Suprapubic skin (tissue), 4 donors: ENCODE measurements at places on chromosomes 1 and 21.

GRCh38 chr1:171645553-171646248 lies 6.8 kb downstream of the MYOC start:
- peak overlapping the region; percentile 54 for H3K27ac ChIP-seq
- no peaks in the 10 kb centered on the region for H3K36me3 ChIP-seq
- DNase-seq = no peak
- peaks cover 20% of the 10 kb centered on the region for H3K4me1 ChIP-seq

DNA sequence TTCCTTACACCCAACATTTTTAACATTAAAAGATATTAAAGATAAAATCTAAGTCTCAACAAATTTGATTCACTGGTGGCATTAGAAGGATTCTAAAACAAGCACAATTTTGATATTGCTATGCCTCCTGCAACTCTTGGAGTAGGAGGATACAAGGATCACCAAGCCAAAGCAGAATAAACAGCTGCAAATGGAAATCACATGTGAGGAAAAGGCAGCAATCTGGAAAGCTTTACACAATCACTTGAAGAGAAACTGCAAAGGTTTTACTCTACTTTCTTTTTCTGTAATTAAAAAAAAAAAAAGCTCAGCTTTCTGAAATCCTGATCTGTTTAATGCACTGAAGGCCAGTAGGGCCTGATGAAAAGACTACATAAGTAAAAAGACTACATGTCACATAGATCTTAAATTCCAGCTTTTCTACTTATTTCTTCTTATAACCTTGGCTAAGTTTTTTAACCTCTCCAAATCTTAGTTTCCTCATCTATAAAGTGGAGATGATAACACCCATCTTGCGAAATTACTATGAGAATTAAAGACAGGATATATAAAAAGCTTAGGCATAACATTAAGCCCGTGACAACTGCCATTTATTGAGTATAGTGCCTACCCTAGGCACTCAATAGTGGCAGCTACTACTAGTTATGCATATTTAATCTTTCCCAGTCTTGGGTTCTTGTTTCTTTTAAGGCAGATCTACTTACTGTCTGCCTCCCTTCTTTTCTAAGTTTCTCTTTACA lies 73.5 kb downstream of the EPS15 start:
- no peak overlapping the region for H3K4me3 ChIP-seq
- H3K27me3 ChIP-seq = no peaks in the 10 kb centered on the region
- DNase-seq = no peak
- peaks cover 39% of the 10 kb centered on the region for H3K36me3 ChIP-seq
- peaks cover 2% of the 10 kb centered on the region for H3K4me1 ChIP-seq
- no peak overlapping the region for H3K27ac ChIP-seq

- no peak for DNase-seq
- H3K4me1 ChIP-seq = no peaks in the 10 kb centered on the region
- H3K4me3 ChIP-seq = no peak overlapping the region
- H3K27me3 ChIP-seq = no peaks in the 10 kb centered on the region
- H3K27ac ChIP-seq = no peak overlapping the region
These were observed 19.3 kb upstream of the ACTA1 start for GRCh38 chr1:229452956-229453801.

GRCh38 chr1:195740862-195741261 lies 867.4 kb downstream of the KCNT2 start:
- no peak overlapping the region for H3K4me3 ChIP-seq
- no peaks in the 10 kb centered on the region for H3K36me3 ChIP-seq
- no peak for DNase-seq

- DNase-seq = no peak
- peak within 1 kb of the TSS; percentile 96 for H3K4me3 ChIP-seq
- H3K4me1 ChIP-seq = peaks cover 55% of the 10 kb centered on the region
- peak within 1 kb of the TSS; percentile 99 for H3K27ac ChIP-seq
- H3K36me3 ChIP-seq = no peaks in the 10 kb centered on the region
These were observed at the start of gene HDGF for GRCh38 chr1:156751451-156751756. TSS of gene HDGF (minus strand) at chr1:156751675. CDS start at chr1:156751429, 246 bp downstream.

- H3K4me3 ChIP-seq = no peak overlapping the region
- H3K36me3 ChIP-seq = no peaks in the 10 kb centered on the region
- no peak overlapping the region for H3K27ac ChIP-seq
- DNase-seq = no peak
- no peaks in the 10 kb centered on the region for H3K4me1 ChIP-seq
- peaks cover 3% of the 10 kb centered on the region for H3K27me3 ChIP-seq
These were observed 435.4 kb downstream of the MATN1 start for GRCh38 chr1:30287976-30288375.

- peaks cover 81% of the 10 kb centered on the region for H3K4me1 ChIP-seq
- peak overlapping the region; percentile 80 for H3K4me3 ChIP-seq
- no peak for DNase-seq
- peak overlapping the region; percentile 95 for H3K27ac ChIP-seq
- no peaks in the 10 kb centered on the region for H3K36me3 ChIP-seq
These were observed 2.7 kb downstream of the IFFO2 start for GRCh38 chr1:18953731-18954231.

DNA sequence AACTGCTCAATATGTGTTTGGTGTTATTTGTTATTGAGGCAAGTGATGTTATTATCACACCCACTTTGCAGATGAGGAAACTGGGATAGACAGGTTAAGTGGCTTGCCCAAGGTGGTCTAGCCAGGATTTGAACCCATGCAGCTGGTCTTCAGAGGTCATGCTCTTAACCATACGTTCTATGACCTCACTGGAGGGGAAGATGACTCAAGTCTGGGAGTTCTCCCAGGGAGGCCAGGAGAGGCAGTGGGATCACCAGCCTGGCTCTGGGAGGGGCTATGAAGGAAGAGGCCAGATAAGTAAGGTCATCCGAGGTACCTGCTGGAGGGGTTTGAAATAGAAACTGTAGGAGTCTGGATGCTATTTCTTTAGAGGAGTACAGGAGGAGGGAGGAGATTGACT lies 95.3 kb downstream of the NAV1 start:
- H3K27ac ChIP-seq = no peak overlapping the region
- H3K4me3 ChIP-seq = no peak overlapping the region
- no peak for DNase-seq
- peaks cover 11% of the 10 kb centered on the region for H3K4me1 ChIP-seq
- no peaks in the 10 kb centered on the region for H3K27me3 ChIP-seq

DNA sequence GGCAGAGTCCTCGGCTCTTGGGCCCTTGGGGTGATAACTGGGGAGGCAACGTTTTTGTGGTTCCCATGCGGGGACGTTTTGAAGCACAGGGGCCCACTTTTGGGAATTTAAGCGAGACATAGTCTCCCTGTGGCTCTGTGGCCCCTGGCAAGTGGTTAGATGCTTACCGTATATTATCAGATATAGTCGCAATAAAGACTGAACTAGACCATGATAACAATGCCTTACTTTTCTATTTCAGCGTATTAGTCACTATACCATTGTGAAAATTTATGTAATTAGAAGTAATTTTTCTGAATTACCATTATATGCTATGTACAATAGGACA lies 538 bp upstream of the RCAN1 start:
- no peaks in the 10 kb centered on the region for H3K27me3 ChIP-seq
- H3K4me1 ChIP-seq = peaks cover 28% of the 10 kb centered on the region
- H3K27ac ChIP-seq = peak overlapping the region; percentile 92
- no peak for DNase-seq

DNA sequence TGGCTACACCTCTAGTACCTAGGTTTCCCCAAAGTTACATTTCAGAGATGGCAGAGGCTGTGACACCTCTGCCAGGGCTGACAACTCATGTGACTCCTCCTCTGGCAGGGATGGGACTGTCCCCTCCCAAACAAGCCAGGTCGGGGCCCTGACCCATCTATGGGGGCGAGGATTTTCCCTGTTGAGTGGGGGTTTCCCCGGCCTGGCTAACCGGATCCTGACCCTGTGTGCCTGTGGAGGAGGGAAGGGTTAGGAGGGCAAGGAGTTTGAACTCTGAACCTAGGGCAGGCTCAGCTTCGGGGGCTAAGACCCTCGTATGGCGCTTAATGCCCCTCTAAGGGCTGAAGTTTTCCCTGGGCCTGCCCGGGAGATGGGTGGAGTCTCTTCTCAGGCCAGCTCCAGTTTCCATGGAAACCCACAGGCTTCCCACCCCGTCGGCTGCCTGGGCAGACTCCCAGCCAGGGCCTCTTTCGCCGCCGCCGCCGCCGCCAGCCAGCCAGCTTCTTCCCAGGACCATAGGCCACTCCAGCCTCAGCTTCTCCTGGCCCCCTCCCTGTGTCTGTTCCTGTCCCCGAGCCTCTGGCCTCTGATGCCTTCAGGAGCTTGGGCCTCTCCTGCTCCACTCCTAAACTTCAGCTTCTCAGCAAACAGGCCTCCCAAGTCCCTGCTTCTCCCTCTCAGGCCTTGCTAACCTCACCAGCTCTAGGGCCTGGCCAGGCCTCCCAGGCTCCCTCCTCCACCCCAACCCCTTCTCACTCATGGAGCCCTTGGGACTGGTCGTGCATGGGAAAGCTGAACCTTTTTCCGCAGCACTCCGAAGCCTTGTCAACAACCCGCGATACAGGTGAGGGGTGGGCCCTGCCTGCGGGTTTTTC lies at the start of gene BTBD19:
TSS of gene BTBD19 (plus strand) at position 461 of the 875 bp plus-strand sequence. CDS start at position 759, 298 bp downstream.
- peak; percentile 93 for DNase-seq
- H3K27ac ChIP-seq = peak within 1 kb of the TSS; percentile 94
- H3K36me3 ChIP-seq = peaks cover 32% of the 10 kb centered on the region

DNA sequence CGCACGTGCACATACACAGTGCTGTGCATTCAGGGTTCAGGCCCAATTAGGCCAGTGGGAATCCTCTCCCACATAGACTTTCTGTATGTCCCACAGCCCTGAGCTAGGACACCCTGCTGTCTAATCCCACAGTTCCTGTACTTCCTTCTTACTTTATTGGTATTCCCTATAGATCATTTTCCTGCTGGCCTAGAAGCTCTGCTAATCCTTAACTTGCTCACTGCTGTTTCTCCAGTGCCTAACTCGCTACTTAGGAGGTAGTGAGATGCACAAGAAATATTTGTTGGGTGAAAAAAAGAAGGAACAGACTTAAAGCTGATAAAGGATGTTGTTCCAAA lies 34.1 kb upstream of the FHAD1 start:
- DNase-seq = no peak
- no peak overlapping the region for H3K4me3 ChIP-seq
- H3K27me3 ChIP-seq = no peaks in the 10 kb centered on the region
- peaks cover 20% of the 10 kb centered on the region for H3K4me1 ChIP-seq

DNA sequence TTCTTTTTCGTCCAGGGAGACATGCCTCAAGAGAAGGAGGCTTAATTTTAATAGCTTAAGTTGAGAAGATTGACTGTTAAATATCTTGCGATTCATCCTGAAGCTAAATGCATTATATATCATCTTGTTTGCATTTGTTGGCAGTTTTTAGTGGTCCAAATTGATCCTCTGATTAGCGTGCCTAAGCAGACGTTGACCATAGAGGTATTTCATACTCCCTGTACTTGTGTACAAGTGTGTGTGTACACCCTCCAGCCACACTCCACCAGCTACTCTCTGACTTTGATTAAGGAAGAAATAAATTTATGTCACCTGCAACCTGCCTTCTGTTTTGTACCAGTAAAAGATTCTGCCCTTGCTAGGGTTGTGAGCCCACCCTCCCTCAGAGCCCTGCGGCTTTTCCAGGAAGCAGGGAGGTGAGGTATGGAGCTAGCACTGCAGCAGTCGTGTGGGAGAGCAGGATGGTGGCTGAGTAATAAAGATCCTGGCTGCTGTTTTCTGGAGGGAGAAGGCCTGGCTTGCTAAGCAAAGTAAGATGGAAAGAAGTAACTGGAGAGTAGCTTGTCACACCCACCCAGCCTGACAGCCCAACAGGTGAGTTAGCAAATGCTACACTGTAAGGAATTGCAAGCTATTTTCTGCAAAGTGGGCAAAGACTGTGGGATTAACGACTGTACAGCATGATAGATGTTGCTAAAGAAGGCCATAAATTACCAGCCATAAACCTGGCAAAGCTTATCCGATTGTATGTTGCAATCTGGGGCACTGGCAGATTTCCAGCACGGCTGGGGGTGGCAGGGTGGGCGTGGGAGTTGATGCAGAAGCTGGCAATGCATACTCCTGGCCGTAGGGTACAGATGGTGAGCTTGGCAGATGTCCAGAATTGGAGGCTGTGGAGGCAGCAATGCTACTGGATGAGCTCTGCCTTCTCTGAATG lies 170.2 kb downstream of the TNR start:
- H3K4me1 ChIP-seq = no peaks in the 10 kb centered on the region

- no peak for DNase-seq
- H3K36me3 ChIP-seq = no peaks in the 10 kb centered on the region
- H3K27me3 ChIP-seq = peaks cover 30% of the 10 kb centered on the region
- H3K4me3 ChIP-seq = no peak overlapping the region
- no peak overlapping the region for H3K27ac ChIP-seq
These were observed 108.0 kb downstream of the PTPRU start for GRCh38 chr1:29344336-29344735.

DNA sequence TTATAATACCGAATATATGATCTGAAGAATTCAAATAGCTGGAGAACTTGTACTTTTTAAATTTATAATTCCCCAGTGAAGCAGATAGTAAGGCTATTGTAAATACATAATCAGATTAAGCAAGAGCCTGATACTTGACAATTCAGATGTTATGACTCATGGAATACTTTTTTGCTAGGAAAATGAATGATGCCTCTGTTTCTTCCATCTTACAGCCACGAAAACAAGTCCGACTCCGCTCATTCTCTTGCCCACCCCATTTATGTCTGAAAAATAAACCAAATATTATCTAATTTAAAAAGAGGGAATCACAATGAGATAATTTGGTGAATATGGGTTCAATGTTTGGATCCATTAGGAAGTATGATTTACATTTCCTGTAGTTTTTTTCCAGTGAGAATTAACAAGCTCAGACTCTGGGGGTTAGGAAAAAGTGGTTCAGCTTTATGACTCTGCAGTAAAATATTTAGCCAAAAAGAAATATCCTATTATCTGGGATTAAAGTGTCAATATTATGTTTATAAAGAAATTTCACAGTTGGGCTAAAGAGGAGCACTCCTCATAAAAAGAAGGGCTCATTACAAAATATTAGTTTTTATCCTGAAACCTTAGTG lies 50.4 kb upstream of the DAB1 start:
- no peaks in the 10 kb centered on the region for H3K4me1 ChIP-seq
- no peaks in the 10 kb centered on the region for H3K27me3 ChIP-seq
- H3K4me3 ChIP-seq = no peak overlapping the region
- DNase-seq = no peak
- H3K36me3 ChIP-seq = no peaks in the 10 kb centered on the region

DNA sequence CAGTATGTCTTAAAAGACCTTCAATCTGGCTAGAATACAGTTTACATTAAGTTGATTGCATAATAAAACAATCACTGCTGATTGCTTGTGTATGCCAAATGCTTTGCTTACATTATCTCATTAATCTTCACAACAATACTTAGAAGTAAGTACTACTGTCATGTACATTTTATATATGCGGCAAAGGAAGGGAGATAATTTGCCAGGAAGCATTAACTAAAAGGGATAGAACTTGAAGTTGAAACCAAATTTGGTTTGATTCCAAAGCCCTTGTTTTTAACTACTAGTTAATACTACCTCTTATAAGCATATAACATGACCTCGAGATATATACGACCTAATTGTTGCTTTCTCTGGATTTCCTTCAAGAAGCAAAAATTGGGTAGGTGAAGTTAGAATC lies 155.8 kb downstream of the NTMT2 start:
- H3K4me3 ChIP-seq = no peak overlapping the region
- H3K27me3 ChIP-seq = no peaks in the 10 kb centered on the region
- no peak for DNase-seq
- no peaks in the 10 kb centered on the region for H3K4me1 ChIP-seq
- H3K36me3 ChIP-seq = no peaks in the 10 kb centered on the region
